ENCODE measurements at places on chromosomes 5 and 9.

DNA sequence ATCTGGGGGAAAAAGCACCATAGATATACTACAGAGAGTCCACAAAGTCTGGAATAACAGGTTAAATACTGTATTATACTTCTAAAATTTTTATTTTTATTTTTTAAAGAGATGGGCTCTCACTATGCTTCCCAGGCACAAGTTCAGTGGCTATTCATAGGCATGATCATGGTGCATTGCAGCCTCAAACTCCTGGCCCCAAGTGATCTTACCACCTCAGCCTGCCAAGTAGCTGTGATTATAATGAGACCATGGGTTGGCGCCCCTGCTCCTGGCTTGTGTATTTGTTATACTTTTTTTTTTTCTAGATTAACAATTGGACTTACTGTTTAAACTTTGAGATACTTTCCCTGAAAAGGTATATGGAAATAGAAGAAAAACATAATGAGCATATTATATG is 25.9 kb downstream of the ERBIN start:
- DNase-seq, result peak; percentile 15

- peak; percentile 52 for DNase-seq
Observed at GRCh38 chr9:130912932-130913598, 16.5 kb upstream of the QRFP start.

DNA sequence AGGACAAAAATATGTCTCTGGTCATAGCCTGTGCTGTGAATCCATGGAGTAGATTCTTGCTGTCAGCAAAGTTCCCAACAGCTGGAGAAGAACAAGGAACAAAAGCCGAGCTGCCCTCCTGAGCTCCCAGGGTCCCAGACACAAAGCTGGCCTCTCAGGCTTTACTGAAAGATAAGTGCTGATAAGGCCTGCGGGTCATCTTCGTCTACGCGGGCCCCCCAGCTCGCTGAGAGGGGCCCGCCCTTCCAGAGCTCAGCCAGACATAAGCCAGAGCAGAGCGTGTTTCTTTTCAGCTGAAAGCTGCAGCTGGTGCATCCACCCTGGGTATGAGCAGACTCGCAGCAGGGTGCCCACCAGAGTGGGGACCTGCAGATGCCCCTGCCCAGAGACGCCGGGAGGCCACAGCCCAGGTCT is 84.7 kb downstream of the HSD17B3 start:
- no peak for DNase-seq

GRCh38 chr5:166117072-166118066 is 2174.1 kb upstream of the WWC1 start:
- DNase-seq, result no peak

DNA sequence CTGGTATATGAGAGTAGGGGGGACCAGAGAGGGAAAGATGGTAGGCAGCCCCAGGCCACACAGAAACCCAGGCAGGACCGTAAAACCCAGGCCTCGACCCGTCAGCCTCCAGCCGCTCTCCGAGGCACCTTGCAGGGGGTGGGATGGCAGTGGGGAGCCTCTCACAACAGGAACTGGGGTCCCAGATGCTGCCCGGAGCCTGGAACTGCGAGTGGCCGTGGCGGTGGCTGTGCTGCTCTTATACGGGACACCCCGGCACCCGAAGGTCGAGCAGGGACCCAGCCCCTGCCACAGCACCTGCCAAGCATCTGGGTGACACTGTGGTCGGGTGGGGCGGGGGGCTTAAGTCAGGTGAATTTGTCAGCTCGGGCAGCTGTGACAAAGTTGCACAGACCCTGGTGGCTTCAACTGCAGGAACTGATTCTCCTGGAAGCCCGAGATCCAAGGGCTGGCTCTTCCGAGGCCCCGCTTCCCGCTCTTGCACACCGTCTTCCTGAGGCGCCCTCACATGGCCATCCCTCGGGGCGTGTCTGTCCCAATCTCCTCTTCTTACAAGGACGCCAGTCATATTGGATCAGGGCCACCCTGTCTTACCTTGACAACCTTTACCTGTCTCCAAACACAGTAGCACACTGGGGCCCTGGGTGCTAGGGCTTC is 47.6 kb upstream of the EGFL7 start:
- DNase-seq, result no peak

DNA sequence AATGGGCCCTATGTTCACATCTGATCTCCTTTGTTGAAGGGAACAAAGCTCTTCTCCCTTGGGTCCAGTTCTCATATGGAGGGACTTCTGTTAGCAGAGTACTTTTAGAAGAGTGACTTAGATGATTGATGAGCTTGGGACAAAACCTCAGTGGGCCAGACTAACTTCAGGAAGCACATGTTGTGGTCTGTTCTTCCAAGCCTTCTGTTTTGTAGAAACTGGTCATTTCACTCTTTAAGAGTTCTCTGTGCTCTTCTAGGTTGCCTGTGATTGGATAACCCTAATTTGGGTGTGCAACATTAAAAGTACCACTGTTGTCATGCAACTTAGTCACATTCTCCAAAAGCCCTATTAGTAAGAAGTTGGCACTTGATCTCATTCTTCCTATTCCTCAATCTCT is 183.5 kb upstream of the ACO1 start:
- DNase-seq, result no peak

DNA sequence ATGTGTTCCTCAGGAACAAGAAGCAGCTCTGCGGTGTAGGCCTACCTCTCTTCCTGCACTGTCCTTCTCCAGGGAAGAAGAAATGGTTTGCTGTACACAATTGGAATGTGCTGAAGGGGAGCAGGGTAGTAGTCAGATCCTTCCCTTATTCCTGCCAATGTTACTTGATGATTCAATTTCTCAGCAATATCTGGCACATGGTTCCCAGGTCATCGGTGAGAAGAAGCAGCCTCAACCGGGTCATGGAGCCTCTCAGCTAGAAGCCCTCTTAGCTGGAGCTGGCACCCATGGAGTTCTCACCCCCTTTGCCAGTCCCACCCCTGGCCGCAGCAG is 36.9 kb downstream of the ACTBL2 start:
- no peak for DNase-seq

- no peak for DNase-seq
Observed at GRCh38 chr5:1548702-1549474, 25.1 kb upstream of the LPCAT1 start.

- no peak for DNase-seq
Observed at GRCh38 chr5:119395080-119395836, 39.4 kb downstream of the TNFAIP8 start.

- no peak for DNase-seq
Observed at GRCh38 chr5:127518319-127518621, 830 bp downstream of the PRRC1 start.

DNA sequence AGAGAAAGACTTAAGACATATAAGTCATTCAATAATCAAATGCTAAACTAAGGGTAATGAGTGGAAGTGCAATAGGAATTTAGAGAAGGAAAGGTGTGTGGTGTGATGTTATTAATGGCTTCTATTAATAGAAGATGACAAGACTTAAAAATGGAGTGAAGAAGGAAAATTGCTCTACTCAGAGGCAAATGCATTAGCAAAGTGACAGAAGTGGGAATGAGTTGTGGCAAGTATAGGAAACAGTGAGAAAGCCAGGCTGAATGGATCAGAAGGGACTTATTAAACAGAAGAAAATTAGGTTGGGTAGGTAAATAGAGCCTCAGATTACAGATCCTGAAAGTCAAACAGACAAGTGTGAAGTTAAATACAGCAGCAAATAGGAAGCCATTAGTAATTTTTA is 5.7 kb downstream of the SKIC3 start:
- no peak for DNase-seq

- no peak for DNase-seq
Observed at GRCh38 chr5:1785984-1786383, 13.7 kb downstream of the MRPL36 start.

GRCh38 chr9:76720245-76720644 is 44.0 kb upstream of the PCA3 start:
- DNase-seq, result no peak

GRCh38 chr5:133195250-133195649 is 143.4 kb downstream of the HSPA4 start:
- DNase-seq, result no peak

DNA sequence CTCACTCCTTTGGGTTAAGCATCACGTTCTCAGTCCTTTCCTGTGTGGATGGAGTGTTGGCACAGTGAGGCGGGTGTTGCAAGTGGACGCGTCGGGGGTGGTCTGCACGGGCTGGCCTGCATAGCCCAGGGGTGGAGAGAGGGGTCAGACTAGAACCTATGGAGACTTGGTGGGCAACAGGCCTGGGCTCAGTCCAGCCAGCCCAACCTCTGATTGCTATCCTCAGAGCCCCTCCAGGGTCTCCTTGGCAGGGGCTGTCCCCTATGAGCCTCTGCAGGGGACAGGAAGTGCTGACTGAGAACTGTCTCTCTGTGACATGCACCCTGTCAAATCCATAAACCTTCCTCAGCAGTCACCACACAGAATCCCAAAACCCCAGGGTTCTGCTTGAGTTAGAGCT is 2.3 kb downstream of the DCANP1 start:
- no peak for DNase-seq

GRCh38 chr5:37494756-37495155 is 115.6 kb downstream of the WDR70 start:
- peak; percentile 2 for DNase-seq

DNA sequence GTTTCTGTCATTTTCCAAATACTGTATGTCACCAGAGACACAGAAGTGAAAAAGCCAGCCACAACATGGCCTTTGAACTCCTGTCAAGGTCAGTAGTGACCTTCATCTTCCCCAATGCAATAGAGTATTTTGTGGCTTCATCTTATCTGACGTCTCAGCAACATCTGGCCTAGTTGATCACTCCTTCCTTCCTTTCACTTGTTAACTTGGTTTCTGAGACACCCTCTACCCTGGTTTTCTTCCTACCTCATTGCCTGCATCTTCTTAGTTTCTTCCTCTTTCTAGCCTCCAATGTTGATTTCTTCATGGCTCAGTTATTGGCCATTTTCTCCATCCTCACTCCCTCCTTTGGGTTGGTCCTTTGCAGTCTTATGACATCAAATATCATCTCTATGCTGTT is 36.3 kb downstream of the GLIS3 start:
- DNase-seq, result no peak

DNA sequence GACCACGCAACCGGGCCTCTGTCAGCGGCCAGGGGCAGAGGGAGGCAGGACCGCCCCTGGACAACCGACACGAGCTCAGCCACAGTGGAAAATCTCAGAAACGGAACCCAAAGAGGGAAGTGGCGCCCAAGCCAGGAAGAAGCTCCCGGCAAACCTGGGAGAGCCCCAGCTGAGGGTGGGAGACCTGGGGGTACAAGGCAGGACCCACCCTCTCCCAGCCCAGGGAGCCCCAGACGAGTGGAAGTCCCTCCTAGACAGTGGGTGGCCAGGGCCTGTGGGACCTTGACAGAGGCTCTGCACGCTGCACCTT is 3.0 kb downstream of the SLC12A7 start:
- DNase-seq, result peak; percentile 35

GRCh38 chr5:19314840-19315239 is 673.2 kb downstream of the CDH18 start:
- DNase-seq, result no peak

GRCh38 chr5:13932011-13932410 is 12.5 kb downstream of the DNAH5 start:
- DNase-seq, result no peak

GRCh38 chr5:150847334-150847695 is 994 bp downstream of the IRGM start:
- DNase-seq, result no peak

- DNase-seq, result no peak
Observed at GRCh38 chr5:67233075-67233474, 36.5 kb upstream of the CD180 start.

DNA sequence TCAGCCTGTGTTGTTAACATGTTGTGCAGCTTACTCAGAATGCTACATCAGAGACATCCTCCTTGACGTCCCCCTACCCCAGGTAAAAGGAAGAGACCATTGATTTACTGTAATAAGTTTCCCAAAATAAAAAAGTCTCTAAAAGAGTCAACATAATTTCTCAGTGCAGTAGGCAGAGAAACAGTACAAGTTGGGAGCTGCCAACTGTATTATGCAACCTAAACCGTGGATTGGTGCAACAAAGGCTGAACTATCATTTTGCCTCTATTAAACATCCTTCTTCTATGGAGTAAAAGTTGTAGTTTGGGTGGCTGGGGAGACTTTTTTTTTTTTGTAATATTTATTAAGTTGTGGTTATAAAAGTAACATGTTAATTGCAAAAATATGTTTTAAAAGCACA is 208.0 kb downstream of the NR3C1 start:
- DNase-seq, result no peak

- DNase-seq, result peak; percentile 86
Observed at GRCh38 chr9:136786451-136786850, 4.7 kb upstream of the TMEM141 start.

- DNase-seq, result no peak
Observed at GRCh38 chr5:88836195-88836838, 46.7 kb downstream of the MEF2C start.

DNA sequence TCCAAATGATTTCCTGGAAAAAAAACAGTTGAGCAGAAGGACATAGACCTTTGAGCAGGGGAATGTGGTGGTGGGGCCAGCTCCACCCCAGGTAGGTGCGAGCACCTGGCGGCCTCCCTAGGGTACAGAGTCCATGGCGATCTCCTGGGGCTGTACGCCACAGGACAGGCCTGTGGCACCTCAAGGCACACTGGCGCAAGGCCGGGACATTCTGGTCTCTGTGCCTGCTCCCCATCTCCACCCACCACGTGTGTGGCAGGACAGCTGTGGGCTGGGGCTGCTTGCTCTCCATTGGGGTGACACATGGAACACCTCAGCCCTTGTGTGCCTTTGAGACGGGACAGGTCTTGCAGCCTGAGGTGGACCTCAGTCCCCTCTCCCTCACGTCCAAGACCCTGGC is 25.2 kb downstream of the WNK2 start:
- no peak for DNase-seq

DNA sequence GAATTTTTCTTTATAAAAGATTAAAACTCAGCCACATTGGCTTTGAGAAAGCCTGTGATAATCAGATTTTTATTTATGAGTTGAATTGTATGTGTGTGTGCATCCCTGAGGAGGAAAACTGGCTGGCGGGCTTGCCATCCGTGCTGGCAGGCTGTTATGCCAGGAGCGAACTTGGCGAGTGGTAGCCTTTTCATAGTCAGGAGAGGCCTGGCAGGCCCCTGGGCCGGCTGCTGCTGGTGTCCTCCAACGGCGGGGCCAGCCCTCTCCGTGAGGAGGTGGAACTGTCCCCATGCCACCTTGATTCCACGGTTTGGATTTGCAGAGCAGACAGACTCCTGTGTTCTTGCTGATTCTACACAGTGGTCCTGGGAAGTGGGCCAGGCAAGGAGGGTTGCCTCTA is 43.3 kb downstream of the ZNF618 start:
- peak; percentile 25 for DNase-seq

DNA sequence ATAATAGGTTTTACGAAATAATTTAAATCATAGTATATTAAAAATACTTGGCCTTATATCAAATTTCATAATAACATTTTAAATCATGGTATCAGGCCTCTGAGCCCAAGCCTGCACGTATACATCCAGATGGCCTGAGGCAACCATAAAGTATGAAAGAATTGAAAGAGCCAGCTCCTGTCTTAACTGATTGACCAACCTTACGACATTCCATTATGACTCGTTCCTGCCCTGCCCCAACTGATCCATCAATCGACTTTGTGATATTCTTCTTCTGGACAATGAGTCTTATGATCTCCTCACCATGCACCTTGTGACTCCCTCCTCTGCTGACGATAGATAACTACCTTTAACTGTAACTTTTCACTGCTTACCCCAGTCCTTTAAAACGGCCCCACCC is 545.0 kb downstream of the MTRR start:
- DNase-seq, result no peak

- no peak for DNase-seq
Observed at GRCh38 chr5:3994628-3995027, 399.0 kb downstream of the IRX1 start.

Measured in globus pallidus (tissue), 1 donor.